ENCODE measurements at places on chromosomes 5 and 9. TPM values are rescaled to one million over a fixed set of nuclear protein-coding genes. Genes with fewer than 3 reads are reported as not detected.

- peak; percentile 70 for DNase-seq
These were observed 69.4 kb upstream of the NFIB start for GRCh38 chr9:14383294-14383693.

DNA sequence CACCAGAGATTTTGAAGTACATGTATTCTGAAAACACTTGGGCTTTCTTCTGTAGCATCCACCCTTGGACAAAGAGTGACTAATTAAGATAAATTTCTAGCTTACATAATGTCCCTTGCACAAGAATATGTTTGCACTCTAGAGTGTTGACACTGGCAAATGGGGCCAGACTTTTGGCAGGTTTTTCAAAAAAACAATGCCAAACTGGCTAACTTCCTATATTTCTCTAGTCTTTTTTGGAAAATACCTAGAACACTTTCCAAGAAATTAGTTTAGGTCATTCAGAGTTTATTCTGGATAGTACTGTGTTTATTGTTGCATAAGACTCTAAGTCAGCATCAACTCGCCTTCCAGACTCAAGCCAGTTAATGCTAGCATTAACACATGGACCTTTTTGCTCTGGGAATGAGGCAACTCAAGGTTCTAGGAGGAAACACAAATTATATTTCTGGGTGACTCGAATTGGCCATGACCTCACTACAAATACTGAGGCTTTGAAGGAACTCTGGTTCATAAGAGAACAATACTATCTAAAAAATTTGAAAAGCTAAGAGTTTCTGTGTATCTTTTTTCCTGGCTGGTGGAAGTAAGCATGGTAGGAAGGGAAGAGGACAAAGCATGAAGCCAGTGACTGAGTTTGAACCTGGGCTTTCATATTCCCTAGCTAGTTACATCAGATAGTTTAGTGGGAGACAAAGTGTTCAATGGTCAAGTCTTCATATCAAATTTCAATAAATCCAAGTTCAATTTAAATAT lies 101.6 kb downstream of the NREP start:
- DNase-seq: no peak

GRCh38 chr9:1231998-1232919 lies 182.1 kb downstream of the DMRT2 start:
- no peak for DNase-seq

DNA sequence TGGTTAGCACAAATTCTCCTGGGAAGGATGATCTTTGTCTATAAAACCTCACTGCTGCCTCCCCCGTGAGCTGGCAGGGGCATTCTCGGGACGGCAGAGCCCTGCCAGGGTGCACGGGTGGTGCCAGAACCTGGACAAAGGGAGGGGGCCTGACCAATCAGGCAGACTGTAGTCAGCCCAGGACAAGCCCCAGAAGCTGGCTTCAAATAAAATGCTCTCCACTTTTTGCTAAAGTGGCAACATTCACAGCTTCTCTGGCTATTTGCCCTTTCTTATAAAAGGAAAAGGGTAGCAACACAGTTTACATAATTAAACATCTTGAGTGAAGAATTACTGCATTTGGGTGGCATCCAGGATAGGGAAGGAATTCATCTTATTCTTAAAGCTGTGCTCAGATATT lies 14.4 kb downstream of the IL9 start:
- DNase-seq: no peak

DNA sequence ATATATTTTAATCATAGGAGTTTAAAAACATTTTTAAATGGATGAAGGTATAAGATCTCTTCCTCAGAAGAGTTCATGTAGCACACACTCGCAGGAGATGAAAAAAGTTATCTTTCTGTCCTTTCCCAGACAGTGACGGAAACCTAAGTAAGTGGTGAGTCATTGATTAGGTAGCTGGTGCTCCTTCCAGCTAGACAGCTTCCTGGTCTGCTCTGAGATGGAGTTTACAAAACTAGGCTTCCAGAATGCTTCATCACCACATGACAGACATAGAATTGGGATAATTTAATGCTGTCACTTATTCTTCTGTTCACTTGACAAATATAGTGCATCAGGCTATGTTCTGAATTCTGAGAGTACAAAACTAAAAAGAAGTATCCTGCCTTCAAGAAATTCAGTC lies 2393.0 kb upstream of the C9orf72 start:
- DNase-seq: no peak

DNA sequence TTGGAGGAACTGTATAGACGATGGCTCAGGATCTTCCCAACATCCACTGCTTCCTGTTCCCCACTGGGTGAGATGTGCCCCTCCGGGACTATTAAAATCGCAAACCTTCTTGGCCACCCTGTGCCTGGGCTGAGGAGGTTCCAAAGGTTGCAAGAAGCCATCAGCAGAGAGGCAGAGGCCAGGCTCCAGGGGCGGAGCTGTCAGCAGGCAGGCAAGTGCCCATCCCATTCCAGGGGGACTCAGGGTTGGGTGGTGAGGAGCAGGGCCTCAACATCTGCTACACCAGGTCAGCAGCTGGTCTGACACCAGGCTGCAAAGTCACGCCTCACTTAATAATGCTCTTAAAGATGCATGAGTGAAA lies 2.2 kb downstream of the BTNL3 start:
- DNase-seq: no peak

GRCh38 chr9:86983249-86983619 lies 35.9 kb upstream of the GAS1 start:
- no peak for DNase-seq

- peak; percentile 31 for DNase-seq
These were observed 589.1 kb downstream of the MTRR start for GRCh38 chr5:8458038-8458383.

DNA sequence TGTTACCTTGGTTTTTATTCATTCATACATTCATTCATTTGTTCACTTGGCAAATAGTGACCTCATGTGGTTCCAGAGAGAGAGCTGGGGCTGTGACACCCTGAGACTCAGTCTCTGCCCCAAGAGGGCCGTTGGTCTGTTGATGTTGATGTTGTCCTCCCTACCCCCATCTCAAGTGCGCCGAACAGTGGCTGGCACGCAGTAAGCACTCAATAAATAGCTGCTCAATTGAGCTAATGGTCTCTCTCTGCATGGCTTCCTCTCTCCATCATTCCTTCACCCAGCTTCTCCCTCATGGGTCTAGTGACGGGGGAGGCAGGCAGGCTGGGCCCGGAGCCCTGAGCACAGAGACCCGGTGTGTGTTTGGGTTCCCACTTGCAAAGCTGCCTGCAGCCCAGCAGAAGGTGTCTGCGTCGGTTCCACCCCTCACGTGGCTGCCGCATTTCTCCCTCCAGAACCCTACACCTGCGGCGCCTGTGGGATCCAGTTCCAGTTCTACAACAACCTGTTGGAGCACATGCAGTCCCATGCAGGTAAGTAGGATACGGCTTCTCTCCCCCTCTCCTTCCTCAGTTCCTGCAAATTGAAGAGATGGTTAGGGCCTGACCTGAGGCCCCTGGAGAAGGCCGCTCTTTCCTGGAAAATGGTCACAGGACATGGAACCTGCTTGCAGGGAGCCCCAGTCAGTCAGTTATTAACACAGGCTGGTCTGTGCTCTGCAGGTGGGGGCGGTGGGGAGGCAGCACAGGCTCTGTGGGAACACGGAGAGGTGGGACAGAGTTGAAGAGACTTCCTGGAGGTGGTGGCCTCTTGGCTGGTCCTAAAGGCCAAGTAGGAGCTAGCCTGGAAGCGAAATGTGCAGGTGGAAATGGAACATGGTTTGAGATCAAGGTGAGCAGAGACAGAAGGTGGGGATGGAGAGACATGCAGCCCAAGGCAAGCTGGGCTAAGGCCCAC lies 42.0 kb downstream of the AMBP start:
- DNase-seq: no peak

GRCh38 chr9:34647651-34648050 lies 1.2 kb downstream of the GALT start:
- no peak for DNase-seq

GRCh38 chr5:84364043-84364442 lies 20.6 kb downstream of the EDIL3 start:
- peak; percentile 30 for DNase-seq

GRCh38 chr5:15191012-15191411 lies 309.0 kb upstream of the FBXL7 start:
- DNase-seq: peak; percentile 4

DNA sequence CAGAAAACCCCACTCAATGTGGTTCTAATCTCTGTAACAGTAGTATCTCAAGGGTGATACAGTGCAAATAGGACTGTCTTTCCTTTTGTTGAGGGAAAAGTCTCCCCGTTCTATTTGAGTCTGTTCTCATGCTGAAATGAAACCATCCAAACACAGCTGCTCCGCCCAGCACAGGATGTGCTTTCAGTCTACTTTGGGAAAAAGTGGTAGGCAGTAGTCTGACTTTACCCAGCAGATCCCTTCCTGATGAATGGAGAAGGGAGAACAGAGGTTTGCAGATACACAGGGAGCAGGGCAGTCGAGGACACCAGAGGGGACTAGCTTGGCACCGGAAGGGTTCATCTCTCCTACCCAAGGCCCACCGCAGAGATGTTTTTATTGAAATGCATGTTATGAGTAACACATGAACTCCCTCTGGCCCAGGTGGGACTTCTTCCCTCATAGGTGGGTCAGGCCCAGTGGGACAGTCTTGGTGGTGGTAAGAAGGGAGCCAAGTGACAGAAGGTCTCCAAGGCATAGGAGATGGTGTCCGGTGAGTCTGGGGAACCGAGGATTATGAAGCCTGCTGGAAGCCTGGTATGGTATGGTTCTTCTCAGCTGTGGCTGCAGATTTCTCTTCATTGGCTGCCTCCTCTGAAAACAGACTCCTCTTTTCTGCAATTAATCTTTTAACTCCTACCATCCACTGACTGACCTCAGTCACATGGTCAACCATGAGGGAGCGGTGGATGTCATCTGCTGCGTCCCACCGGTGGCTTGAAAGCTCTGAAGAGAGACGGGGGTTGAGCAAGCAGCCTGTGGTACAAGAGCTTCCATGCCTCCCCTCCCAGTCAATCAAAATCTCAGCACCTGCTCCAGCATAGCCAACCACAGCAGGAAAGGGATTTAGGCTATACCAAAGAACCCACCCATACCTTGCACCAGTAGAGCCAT lies 3.0 kb downstream of the EIF4EBP3 start:
- no peak for DNase-seq

DNA sequence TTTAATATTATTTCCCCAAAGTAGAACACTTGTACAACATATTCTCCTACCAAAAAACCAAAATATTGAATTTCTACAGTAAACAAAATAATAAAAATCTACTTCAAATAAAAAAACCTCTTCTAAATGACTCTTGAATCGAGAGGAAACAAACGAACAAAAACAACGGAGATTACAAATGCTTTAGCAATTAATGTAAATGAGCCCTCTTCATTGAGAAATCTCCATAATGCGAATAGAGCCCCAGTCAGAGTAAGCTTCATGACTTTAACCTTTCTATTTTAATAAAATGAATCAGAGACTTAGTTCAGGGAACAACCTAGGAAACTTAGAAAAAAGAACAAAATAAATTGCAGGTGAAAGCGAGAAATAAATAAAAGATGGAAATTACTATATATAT lies 129.3 kb upstream of the SEMA6A start:
- no peak for DNase-seq

DNA sequence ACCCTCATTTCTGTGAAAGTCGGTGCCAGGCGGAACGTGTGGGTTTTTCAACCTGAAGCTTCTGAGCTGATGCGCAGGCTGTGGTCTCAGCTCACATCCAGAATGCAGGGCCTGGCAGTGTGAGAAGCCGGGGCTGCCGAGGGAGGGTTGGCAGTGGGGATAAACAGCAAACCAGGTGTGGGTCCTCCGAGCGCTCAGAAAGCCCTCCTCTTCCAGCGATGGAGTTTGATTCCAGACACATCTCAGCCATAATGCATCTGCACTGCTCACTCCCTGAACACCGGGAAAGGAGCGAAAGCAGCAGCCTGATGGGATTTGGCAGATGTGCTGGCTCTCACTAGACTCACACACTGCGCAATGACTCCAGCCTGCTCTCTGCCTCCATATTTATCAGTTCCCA lies 280.1 kb downstream of the HSPA4 start:
- no peak for DNase-seq

DNA sequence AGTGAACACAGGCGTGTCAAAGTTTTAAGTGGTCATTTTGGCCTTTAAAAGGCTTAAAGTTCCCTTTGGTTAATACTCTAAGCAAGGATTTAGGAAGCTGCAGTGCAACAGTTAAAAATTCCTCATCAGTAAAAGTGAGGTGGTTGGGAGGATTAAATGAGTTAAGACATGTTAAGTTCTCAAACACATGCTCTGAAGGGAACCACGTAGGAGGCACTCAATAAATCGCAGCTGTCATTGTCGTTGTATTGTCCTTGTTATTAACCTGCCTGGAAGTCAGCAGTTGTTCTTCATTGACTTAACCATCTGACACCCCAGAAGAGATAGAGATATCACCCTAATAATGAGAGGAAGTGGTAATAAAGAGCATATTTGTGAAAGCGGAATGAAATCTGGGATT lies 247.5 kb downstream of the MARCHF11 start:
- no peak for DNase-seq

DNA sequence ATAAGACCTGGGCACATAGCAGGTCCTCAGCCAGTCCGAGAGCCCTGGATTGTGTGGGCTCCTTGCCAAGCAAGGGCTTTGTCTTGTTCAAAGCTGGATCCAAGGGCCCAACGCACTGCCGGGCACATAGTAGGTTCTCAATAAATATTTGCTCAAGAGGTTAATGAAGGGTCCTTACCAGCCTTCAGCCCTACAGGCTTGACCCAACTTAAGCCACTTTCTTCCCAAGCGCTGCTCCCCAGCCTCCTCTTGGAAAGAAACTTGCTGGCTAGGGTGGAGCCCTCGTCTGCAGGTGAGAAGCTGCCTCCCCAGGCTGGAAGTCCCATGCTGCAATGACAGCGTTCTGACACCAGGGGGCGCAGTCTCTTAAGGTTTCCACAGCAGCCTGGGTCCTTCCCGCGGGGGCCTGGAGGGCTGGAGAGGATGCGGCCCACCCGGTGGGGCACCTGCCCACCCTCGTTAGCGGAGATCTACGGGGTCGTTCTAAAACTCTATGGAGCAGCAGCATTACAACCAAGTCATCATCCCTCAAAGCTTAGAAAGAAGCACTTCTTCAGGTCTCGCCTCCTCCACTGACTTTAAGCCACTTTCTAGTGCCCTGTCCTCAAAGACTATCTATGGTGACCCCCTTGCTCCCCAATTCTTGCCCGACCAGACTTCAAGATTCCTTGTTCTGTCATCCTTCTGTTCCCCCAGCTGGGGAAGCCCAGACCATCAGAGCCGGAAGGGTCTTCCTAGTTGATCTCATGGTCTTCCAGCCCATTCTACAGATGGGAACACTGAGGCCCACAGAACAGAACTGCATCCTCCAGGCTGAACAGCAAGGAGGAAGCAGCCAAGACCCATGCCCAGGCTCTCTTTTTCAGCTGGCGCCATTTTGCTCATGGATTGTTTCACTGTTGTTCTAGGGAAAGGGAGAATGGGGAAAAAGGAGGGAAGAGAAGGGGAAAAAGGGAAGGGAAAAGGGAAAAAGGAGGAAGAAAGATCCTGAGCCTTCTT lies 115.4 kb downstream of the LHX2 start:
- DNase-seq: peak; percentile 69

Gene OBP2B
- total RNA-seq: not detected

Gene BTNL8
- 0.20 TPM for total RNA-seq

Gene TCERG1
- total RNA-seq: 15.9 TPM

Gene ARL14EPL
- under 0.01 TPM for total RNA-seq

Gene WDR38
- not detected for total RNA-seq

Gene LCN9
- not detected for total RNA-seq

Gene STKLD1
- 0.44 TPM for total RNA-seq

Gene ANKS6
- 7.3 TPM for total RNA-seq

Gene SOX30
- total RNA-seq: not detected
